Neural crest cell (in vitro differentiated cells): ENCODE measurements at places on chromosomes 6 and 20. TPM values are rescaled to one million over a fixed set of nuclear protein-coding genes. Genes with fewer than 3 reads are reported as not detected.
A peak's percentile ranks its signal among the peaks of the same experiment; 100 is the strongest.

Gene DNAH8
- total RNA-seq: 0.05 and 0.39 TPM in 2 replicates

Gene FILIP1
- 0.79 and 0.89 TPM in 2 replicates for total RNA-seq

Gene GCNT2
- 5.3 and 6.4 TPM in 2 replicates for total RNA-seq

Gene KCNQ5
- 1.2 and 1.5 TPM in 2 replicates for total RNA-seq

Gene CCDC167
- total RNA-seq: 73.1 and 73.2 TPM in 2 replicates

Gene PSORS1C2
- not detected in 2 replicates for total RNA-seq

Gene TULP1
- total RNA-seq: not detected in 2 replicates

Gene ZNF184
- 15.7 and 16.7 TPM in 2 replicates for total RNA-seq

Gene SIM1
- 0.55 and 0.58 TPM in 2 replicates for total RNA-seq

Gene NRN1
- total RNA-seq: 1.3 and 1.5 TPM in 2 replicates

Gene RWDD2A
- 4.8 and 5.1 TPM in 2 replicates for total RNA-seq

- no peak for DNase-seq
These were observed 17.9 kb upstream of the SLC22A1 start for GRCh38 chr6:160103825-160104100.

GRCh38 chr6:145904391-145904790 lies 59.8 kb downstream of the SHPRH start:
- DNase-seq: no peak

- DNase-seq: no peak
These were observed 33.0 kb downstream of the RNF146 start for GRCh38 chr6:127299522-127300240.

DNA sequence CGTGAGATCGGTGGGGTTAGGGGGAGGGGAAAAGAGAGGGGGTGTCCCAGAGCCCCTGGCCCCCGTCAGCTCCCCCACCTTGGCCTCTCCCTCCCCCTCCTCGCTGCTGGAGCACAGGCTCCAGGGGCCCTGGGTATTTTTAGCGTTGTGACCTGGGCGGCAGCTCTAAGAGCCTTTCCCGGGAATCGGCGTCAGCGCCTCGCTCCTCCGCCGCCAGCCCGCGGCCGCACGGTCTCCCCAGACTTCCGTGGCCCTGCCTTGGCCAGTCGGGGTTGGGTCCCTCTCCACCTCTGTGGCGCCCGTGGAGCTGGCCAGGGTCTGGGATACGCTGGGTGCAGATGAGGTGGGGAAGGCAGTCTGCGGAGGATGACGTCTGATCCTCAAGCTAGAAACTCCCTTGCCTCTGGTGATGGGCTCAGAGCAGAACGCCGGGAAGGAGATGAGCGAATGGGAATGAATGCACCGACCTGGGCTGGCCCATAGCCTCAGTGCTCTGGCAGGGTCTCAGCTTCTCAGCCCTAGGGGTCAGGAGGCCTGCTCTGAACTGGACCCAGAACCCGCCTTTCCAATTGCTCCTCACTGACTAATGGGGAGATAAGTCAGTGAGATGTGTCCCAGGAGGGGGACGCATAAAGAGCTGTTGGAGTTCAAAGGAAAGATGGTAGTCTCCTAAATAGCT lies 883 bp upstream of the DBNDD2 start:
- DNase-seq: no peak

DNA sequence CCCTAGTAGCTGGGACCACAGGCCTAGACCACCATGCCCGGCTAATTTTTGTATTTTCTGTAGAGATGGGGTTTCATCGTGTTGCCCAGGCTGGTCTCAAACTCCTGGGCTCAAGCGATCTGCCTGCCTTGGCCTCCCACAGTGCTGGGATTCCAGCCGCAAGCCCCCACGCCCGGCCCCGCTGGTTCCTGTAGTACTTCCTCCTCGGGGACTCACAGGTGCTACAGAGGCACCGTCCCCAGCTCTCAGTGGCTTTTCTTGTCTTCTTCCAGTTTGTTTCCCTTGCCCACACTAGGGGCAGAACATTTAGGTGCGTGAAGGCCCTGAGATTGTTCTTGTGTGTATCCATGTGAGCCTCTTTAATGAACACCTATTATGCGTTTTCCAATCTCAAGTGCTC lies 773 bp upstream of the ZBP1 start:
- no peak for DNase-seq

- DNase-seq: no peak
These were observed 137.8 kb upstream of the PHACTR1 start for GRCh38 chr6:12578751-12579150.

DNA sequence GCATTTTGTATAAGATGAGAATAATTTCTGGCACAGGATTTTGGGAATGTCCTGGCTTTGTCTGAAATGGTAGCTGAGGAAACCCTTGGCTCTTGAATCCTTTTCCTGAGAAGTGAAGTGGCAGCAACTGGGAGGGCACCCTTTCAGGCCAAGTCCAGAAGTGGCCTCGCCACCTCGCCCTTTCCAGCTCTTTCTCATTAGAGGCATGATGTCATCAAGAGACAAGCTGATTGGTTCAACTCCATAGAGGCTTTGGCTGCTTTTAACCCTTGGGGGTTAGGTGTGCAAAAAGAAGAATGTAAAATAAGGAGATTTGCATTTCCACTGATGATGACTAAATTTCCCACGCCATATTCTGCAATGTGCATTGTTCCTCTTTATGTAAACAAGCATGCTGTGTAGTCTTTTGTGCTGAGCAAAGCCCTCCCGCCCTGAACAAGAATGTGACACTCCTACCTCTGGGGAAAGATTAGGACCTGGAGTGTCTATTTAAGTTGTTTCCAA lies 116.5 kb downstream of the TCP11 start:
- DNase-seq: no peak

GRCh38 chr20:19341348-19342053 lies 129.1 kb downstream of the SLC24A3 start:
- no peak for DNase-seq

DNA sequence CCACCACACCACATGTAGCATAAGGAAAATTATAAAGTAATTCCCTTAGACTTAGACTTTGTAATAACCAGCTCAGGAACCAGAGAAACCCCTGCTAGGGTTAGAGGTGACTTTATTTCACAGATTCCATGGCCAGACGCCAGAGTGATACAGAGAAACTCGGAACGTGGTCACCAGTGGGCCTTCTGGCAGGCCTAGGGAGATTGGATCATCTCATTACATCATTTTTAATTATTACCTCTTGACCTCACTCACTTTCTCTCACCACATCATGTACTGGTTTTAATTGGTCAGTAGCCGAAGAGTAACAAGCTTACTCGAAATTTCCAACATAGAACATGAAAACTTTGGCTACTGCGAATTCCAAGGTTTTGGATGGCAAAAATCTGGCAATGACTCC lies 72.9 kb downstream of the BMP6 start:
- DNase-seq: no peak

DNA sequence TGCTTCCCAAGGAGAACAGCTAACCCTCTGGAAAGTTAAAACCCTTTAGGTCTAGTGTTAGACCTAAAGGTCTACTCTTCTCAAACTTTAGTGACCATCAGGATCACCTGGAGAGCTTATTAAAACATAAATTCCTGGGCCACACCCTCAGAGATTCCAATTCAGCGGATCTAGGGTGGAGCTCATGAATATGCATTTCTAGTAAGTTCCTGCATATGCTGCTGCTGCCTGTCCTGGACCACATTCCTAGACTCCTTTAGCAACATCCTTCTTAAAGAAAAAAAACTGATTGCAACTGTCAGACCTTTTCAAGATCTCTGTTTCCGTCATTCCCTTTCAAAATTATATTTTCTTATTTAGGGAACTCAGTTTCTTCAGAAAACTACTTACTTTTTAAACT lies 31.2 kb downstream of the SNAP25 start:
- no peak for DNase-seq

DNA sequence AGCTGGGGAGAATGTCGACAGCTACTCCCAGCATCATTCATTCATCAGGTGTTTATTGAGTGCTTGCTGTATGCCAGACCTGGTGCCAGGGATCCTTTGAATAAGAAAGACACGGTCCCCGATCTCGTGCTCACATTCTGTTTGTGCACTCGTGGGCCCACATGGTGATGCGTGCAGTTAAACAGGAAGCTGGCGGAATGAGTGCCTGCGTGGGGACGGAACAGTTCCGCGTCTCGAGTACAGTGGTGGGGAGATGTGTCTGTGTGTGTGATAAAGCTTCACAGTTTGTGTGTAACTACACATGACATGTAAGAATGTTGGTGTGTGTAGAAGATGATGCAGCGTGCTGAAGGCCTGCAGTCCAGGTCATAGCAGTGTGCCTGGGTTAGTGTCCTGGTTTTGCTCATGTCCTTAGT lies 6.5 kb downstream of the RBM38 start:
- no peak for DNase-seq

GRCh38 chr6:14379568-14379967 lies 262.0 kb downstream of the CD83 start:
- no peak for DNase-seq

DNA sequence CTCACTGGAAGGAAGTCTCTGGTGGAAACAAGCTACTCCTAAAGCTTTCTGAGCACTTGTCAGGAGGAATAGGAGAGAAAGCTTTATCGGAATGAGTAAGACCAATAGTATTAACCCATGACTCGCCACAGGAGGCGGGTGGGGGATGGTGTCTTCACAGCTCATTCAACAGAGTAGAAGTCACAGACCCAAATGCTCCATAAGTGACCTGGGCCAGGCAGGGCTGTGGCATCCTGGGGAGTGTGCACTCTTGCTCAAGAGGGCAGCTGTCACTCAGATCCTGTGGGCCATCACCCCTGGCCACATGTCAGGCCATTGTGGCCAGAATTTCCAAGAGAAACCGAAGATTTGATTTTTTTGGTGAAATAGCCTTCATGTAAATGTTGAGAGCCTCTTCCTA lies 116.0 kb downstream of the SYCP2 start:
- DNase-seq: no peak

- no peak for DNase-seq
These were observed 26.4 kb upstream of the DLGAP4 start for GRCh38 chr20:36279776-36280175.

DNA sequence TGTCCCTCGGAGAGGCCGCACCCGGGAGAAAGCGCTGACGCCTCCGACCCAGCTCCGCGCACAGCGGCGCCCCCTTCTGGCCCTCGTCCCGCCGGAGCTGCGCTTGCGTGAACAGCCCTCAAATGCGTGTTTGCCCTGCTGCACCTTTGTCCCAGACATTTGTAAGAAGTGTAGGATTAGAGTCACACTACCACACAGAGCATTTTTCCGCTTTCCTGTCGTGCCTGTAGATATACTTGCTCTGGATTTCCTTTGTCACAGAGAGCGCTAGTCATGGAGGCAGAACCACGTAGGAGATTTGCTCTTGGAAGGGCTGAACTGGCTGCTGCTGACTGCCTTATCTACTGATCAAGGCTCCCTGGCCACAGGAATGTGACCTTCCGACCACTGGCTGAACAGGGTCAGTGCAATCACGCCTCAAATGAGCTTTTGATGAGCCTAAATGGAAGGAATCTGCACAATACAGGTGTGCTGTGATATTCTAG lies 62.3 kb downstream of the PAX1 start:
- DNase-seq: peak; percentile 56

- no peak for DNase-seq
These were observed 72.9 kb upstream of the SLC22A23 start for GRCh38 chr6:3529721-3530120.

DNA sequence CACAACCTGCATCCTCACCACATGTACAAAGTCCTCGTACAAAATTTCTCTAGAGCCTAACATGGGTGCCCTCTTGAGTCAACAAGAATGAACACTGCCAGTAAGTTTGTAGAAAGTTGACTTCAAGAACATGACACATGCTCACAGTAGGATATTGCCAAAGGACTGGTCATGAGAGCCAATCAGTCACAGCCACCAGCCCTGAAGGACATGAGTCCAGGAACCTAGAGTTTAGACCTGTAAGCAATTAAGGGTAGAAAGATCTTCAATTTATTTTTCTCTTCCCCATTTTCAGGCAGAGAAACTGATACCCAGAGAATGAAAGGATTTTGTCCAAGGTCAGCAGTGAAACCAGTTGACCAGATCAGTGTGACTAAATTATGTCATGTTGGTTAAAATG lies 96.1 kb downstream of the MAFB start:
- DNase-seq: no peak

DNA sequence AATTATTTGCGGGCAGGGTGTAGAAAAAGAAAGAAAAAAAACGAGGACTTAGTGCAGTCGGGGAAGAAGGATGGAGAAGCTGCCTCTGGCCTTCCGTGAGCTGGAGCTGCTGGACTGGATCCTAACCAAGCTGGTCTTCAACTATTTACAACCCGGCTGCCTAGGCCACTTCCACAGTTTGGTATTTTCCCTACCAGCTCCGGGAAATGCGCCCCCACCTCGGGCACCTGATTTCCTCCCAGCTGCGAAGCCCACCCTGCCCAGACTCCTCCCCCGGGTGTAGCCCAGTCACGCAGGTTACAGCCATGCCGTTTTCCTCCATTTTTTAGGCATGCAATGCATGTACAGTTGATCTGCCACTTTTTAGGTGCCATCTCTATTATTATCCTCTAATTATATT lies 21.2 kb downstream of the THEMIS start:
- DNase-seq: peak; percentile 9

DNA sequence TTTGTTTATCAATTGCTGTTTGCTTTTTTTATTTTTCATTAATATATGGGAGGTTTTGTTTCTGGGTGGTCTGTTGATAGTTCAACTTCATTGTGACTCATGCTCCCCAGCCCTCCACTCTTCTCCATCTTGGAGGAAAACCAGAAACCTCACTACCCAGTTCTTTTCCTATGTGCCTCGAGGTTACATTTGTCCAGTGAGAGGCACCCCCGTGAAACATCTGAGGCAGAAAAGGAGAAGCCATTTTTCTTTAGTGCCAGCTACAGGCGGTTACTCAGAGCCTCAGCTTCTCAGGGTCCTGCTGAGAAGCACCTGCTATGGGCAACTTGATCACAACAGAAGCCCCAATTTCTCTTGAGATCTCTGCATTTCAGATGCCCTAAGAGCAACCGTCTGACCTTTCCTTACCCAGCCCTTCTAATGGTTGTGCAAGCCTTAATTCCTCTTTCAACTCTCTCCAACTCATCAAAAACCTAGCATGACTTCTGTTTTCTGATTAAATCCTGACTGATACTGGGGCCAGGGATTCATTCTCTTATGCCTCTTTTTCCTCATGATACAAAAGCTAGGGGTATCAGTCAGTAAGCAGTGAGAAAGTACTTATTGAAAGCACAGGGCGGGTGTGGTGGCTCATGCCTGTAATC lies 144.6 kb downstream of the ELOVL4 start:
- no peak for DNase-seq

DNA sequence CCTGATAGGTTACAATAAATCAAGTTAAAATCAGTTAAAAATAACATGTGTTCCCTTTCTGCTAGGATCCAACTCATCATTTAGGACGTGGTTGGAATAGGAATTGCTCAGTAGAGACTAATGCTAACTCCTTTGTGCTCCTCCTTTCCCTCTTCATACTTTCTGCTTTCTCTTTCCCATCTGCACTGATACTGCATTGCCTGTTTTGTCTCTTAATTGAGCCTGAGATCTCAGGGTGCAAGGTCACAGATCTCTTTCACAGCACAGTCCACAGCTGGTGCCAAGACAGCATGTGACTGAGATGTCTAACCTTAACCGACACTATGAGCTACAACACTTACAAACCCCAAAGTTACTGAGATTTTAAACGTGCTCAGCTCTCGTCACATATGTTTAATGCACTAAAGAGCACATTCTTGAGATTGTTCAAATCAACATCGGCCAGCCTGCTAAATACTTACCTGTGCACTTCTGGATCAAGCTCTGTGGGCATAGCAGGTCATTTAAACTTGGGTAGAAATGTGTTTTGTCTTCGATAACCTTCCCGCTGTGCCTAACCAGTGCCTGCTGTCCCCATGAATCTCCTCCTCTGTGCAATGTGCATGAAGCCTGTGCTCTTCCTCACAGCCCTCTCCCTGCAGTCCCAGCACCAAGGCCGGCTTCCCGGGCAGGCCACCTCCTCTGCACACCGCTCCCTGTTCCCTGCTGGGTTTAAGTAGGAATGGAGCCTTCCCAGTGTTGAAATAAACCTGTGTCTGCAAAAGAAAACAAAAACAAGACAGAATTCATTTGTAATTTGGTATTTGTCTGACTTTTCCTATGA lies 39.6 kb upstream of the AFDN start:
- no peak for DNase-seq
